ENCODE measurements at places on chromosomes 11 and 22.

GRCh38 chr11:2452321-2453012 lies 7.7 kb downstream of the KCNQ1 start:
- DNase-seq: no peak

DNA sequence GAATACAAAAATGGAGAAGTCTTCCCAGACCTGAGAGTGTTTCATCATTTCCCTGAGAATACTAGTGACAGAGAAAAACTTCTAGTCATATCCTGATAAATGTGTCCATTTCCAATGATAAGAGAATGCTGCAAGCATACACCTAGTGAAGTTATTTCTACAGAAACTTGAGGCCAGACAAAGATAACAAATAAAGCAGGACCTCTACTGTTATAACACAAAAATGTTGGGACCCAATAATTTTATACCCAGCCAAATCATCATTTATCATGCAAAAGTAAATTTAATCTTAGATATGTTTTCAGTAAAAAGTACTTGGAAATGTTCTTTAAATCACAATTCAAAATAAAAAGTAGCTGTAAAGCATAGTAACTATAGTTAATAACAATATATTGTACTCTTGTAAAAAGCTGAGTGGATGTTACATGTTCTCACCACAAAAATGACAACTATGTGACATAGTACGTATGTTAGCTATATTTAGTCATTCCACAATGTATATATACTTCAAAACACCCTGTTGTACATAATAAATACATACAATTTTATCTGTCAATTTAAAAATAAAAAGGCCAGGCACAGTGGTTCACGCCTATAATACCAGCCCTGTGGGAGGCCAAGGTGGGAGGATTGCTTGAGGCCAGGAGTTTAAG lies 12.6 kb downstream of the RRAS2 start:
- no peak for DNase-seq

GRCh38 chr11:97506076-97506759 lies 1116.4 kb downstream of the JRKL start:
- DNase-seq: no peak

GRCh38 chr11:12246989-12247388 lies 130.4 kb upstream of the PARVA start:
- no peak for DNase-seq

GRCh38 chr11:19499999-19500398 lies 212.6 kb upstream of the NAV2 start:
- DNase-seq: no peak

DNA sequence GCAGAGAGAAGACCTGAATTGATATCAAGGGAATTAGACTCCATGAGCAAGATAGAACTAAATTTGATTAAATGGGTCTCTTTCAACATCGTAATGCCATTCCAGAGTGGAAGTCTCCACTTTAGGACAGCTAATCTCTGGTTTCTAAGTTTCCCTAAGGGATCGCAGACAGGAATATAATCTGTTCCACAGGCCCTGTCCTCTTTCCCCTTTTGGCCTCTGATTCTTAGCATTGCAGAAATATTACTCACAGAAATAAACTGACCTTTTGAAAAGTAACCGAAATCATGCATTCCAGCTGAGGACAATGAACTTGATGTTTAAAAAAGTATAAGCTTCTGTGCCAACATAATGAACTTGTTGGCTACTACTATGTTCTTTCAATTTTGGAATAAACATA lies 227.8 kb downstream of the ETS1 start:
- DNase-seq: no peak

- DNase-seq: no peak
Observed at GRCh38 chr11:1121331-1121812, 36.4 kb upstream of the MUC5AC start.

GRCh38 chr22:32720924-32721323 lies 80.6 kb upstream of the TIMP3 start:
- no peak for DNase-seq
